ENCODE measurements at places on chromosomes 11 and 22. TPM values are rescaled to one million over a fixed set of nuclear protein-coding genes. Genes with fewer than 3 reads are reported as not detected.

ACRV1 gene
- not detected for total RNA-seq

SGSM1 gene
- not detected for total RNA-seq

FXYD2 gene
- not detected for total RNA-seq

LUZP2 gene
- not detected for total RNA-seq

NXPE1 gene
- total RNA-seq = not detected

SYT13 gene
- total RNA-seq = not detected

CNIH2 gene
- 1.4 TPM for total RNA-seq

F2 gene
- not detected for total RNA-seq

SLC16A8 gene
- 0.51 TPM for total RNA-seq

OR8J3 gene
- total RNA-seq = not detected

All from GM23248 (cell line).